ENCODE measurements at places on chromosomes 1 and 21.

DNA sequence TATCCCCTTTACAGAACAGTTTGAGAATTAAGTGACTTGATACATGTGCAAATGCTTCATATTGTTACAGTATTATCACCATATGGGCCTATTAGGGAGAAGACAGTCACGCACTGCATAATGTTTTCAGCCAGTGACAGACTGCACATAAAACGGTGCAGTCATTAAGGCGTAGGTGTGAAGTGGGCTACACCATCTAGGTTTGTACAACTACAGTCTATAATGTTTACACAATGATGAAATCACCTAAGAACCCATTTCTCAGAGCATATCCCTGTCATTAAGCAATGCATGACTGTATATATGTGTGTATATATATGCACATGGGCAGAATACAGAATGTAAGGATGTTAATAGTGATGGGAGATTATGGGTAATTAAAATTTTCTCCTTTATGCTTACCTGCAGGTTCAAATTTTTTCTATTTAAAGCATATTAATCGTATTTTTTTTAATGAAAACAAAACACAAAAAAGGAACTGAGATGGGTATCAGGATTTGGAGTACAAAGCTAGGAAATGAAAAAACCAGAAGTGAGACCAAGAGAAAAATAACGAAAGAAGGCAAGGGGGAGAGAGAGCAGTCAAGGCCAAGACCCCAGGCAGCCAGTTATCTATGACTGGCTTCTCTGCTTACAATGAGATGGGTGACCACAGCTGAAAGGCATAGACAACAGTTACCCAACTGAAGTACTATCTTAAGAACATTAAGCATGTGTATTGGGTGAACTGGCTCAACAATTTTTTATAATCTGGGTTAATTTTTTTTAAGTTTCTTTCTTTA, 122.9 kb upstream of the DAB1 start:
- DNase-seq: no peak

DNA sequence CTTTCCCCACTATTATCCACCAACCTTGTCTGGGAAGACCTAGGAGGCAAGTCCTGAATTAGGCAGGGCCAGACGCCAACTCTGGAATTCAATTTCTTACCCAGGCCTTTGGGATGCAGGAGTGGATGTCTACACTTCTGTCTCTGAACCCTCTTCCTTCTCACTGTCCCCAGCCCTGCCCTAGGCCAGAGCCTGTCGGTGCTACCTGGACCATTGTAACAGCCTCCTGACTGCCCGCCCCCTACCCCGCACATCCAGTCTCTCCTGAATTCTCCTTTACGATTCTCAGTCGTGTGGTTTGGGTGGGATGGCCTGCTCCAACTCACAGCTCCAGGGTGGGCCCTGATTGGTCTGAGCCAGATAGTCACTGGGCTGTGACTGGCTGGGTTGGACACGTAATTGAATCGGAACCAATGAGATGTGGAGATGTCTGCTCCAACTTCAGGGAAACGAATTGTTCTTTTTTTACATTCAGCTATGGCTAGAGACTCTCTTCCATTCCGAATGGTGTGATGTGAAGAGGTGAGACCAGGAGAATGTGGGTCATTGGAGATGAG, 304.6 kb downstream of the PTPRU start:
- DNase-seq: no peak

GRCh38 chr1:6125366-6125765, 54.8 kb downstream of the CHD5 start:
- no peak for DNase-seq

DNA sequence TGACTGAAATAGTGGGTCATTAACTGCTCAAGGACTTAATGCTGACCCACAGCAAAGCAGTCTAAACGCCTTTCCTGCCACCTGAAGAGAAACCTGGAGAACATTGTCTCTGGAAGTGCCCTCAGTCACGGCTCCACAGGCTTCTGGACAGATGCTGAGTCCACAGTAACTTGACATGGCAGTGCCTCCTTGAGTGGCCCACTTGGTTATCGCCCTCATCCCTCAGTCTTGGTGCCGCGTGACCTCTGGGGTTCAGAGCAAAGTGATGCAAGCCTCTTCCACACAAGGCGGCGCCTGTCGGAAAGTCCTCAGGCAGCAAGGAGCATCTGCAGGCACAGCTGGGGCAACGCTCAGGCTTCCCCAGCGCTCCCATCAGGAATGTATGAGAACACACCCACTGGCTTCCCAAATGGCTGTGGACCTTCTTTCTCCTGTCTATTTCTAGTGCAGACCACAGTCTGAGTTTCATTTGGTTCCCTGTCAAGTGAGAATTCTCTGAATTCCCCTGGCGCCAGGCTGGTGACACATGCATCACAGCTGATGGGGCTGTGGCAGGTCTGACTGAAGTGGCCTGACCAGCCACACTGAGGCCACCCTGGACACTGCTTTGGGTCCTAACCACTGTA, 13.0 kb upstream of the ANGPTL7 start:
- DNase-seq: no peak

- DNase-seq: no peak
Measured at GRCh38 chr1:153238527-153238926, 21.0 kb upstream of the LORICRIN start.

DNA sequence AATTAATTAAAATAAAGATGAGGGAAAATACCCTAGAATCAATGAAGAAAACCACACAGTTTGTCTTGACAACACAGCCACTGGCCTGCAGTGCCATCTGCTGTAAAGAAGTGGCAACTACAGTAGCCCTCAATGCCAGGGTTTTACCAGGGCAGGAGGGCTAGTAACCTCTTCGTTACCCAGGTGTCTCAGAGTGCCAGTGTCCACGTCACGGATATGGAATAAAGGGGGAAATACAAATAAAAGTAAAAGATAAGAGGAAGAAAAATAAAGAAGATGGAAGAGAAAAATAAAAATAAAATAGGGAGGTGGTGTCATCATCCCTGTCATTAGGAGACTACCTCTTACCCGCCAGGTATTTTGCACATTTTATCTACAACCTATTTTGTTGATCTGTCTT, 14.2 kb upstream of the SLC44A3 start:
- peak; percentile 15 for DNase-seq

- DNase-seq: no peak
Measured at GRCh38 chr1:153773096-153773921, 1.9 kb upstream of the SLC27A3 start.

GRCh38 chr1:5891736-5892135, 100.5 kb downstream of the NPHP4 start:
- DNase-seq: no peak

DNA sequence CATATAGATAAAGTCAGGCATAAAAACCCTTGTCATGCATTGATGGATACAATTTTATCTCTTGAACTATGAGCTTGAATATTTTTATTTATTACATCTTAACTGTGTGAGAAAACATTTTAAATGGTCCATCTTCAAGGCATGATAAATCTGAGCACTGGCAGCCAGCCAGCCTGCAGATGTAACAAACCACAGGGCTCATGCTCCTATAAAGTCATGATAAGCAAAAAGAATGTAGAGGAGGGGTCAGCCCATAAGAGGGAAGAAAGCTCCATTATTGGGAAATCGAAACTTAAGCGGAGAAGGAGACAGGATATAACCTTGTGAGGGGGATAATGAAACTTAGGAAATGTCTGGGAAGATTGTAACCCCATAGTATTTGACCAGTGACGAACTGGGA, 839.0 kb downstream of the LRRIQ3 start:
- no peak for DNase-seq

DNA sequence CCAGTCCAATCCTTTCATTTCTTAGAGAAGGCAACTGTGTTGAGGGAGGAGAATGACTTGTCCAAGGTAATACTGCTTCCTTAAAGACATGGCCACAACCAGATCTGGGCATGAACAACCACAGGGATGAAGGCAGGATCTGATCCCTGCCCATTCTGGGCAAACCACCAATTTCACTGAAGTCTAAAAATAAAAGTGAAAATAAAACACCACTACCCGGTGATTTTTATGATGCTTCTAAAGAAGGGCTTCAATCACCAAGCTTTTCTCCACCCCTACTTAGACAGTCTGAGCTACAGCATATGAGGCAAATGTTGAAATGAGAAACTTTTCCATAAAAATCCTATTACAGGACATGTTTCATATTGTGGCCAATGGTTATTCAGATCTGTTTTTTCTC, 133.0 kb downstream of the PTPN14 start:
- no peak for DNase-seq

GRCh38 chr21:45478816-45479669, 63.2 kb downstream of the SLC19A1 start:
- no peak for DNase-seq

- DNase-seq: no peak
Measured at GRCh38 chr1:163442231-163442879, 120.6 kb downstream of the NUF2 start.

DNA sequence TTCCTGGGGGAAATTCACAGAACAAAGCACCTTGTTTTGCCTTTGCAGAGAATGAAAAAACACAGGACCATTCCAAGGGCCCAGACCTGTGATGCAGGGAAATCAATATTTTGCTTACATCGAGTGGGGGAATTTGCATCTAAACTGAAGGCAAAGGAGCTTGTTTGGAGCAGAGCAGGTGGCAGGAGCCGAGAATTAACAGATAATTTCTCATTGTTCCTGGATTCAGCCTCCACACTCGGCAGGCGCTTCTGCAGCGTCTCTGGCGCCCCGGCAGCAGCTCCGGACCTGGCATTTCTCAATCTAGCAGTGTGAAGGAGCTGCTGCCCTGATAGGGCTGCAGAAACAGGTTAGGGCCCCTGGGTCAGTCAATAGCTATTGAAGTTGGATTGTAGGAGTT, 2.0 kb upstream of the SYT6 start:
- DNase-seq: no peak

DNA sequence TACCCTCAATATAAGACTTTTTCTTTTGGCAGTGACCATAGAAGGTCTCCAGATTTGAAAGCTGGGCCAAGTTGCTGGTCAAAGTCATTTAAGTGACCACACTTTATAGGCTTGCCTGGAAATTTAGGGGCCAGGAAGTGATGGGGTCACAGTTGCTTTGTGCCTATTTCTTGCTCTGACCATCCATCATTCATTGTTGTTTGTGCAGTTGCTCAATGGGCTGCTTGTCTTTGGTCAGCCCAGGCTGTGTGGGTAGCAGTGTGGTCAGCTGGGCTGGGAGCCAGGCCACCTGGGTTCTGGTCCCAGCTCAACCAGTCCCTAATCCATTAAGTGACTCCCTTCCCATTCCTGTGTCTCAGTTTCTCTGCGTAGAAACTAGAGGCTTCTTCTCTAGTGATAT, 2.1 kb upstream of the OTUD7B start:
- no peak for DNase-seq

DNA sequence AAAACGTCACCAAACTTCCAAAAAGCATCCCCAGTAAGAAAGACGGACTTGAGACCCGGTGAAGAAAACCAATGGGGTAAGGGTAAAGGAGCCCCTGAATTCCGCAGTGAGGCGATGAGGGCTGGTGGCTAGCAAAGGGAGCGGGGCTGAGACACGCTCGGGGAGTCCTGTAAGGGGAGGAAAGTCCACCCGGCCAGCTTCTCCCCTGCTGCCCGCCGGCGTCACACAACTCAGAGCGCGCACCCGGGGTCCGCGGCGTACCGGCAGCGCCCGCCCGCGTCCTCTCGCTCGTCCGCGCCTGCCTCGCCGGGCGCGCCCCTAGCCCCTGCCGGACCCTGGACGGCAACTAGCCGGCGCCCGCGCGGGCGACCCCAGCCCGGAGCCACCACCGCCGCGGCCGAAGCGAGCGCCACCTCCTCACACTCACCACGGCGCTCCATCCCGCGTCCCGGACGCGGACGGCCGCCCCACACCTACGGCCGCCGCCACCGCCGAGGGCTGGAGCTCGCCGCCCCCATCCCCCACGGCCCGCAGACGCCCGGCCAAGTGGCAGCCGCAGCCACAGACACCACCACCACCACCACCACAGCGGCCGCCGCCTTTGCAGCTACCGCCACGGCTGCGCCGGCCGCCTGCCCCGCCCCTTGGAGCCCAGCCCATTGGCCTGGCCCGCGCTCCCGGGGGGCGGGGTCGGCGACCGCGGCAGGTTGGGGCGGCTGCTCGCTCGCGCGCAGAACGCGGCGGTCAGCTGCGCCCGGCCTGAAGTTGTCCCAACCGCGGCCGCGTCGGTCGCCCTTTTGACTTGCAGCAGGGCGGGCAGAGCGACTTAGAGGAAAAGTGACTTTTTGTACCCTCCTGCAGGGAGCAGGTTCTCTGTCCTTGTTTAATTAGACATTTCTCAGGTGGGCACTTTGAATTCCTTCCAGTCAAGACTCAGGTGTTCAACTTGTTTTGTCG, 10.0 kb upstream of the ARHGAP29 start:
- no peak for DNase-seq

- DNase-seq: no peak
Measured at GRCh38 chr1:33175865-33176264, 6.0 kb downstream of the TRIM62 start.

- DNase-seq: no peak
Measured at GRCh38 chr1:3003941-3004270, 17.4 kb upstream of the ACTRT2 start.

GRCh38 chr1:6870086-6870485, 84.8 kb downstream of the CAMTA1 start:
- no peak for DNase-seq

DNA sequence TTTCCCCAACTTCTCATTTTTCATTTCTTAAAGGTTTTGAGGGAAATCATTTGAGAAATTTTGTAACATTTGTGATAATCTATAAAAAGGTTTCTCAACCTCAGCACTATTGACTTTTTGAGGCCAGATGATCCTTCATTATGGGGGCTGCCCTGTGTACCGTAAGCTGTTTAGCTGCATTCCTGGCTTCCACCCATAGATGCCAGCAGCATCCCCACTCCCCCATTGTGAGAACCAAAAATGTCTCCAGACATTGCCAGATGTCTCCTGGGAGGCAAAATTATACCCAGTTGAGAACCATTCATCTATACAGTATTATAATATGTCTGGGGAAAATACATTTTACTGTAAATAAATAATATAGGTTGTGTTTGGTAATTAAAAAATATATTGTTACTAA, 146.0 kb downstream of the PBX1 start:
- DNase-seq: no peak

DNA sequence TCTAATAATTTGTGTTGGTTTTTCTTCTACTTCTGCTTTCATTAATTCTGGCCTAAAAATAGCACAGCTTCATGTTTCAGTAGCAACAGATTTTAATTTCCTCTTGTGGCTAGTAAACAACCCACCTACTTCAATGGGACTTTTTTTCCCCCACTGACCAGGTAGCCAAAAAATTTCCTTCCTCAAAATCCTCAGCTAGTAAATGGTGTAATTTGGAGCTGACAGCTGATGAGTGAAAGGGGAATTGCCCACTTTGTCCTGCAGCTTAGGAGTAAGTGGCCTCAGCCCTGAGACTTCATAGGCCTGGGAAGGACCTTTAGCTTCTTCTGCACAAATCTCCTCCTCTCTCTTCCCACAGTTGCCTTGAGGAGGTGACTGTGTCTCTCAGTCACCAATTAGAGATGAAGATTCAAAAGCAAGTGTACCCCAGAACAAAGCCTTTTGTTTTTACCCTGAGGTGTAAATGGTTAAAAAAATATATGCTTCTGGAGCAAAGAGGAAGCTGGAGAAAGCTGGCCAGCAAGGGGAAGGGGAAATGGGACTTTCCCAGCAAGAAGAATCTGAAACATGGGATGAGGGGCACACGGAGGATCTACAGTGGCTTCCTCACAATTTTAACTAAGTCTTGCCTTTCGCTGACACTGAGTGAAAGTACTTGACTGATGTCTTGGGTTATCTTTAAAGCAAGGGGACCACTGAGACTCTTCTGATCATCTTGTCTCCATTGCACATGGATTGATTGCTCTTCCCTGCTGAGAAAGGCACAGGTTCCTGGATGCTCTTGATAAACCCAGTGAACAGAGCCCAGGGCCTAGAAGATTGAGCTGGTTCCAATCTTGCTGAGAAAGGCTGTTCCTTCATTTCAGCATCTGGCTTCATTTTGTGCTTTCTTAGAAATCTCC, 35.8 kb upstream of the VCAM1 start:
- DNase-seq: no peak
